ENCODE measurements at places on chromosomes 3 and 15.
A peak's percentile ranks its signal among the peaks of the same experiment; 100 is the strongest.

DNA sequence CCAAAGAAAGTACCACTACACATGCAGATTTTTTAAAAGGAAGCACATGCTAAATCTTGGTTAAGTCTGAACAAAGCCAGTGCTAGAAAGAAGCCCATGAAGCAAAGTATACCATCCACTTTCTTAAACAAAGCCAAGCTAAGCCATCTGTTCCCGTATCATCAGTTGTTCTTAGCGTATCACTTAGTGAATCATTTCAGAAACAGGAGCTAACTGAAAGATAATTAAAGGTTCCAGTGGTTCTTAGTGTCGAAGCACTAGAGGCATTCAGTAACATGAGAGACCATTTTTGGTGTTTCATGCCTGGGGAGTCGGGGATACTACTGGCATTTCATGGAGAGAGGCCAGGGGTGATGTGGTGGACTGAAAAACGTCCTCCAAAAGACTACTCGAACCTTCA is 12.8 kb downstream of the UBXN7 start:
- no peak for DNase-seq

GRCh38 chr3:161336661-161337060 is 34.7 kb downstream of the SPTSSB start:
- no peak for DNase-seq

GRCh38 chr3:51711352-51712037 is 4.6 kb downstream of the GRM2 start:
- peak; percentile 5 for DNase-seq

DNA sequence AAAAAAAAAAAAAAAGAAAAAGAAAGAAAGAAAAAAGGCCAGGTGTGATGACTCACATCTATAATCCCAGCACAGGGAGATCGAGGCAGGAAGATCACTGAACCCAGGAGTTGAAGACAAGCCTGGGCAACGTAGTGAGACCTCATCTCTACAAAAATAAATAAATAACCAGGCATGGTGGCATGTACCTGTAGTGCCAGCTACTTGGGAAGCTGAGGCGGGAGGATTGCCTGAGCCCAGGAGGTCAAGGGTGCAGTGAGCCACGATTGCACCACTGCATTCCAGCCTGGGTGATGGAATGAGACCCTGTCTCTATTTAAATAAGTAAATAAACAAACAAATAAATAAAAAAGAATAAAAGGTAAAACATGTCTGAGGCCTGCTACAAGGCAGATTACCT is 39.3 kb upstream of the LACTB start:
- DNase-seq: no peak

DNA sequence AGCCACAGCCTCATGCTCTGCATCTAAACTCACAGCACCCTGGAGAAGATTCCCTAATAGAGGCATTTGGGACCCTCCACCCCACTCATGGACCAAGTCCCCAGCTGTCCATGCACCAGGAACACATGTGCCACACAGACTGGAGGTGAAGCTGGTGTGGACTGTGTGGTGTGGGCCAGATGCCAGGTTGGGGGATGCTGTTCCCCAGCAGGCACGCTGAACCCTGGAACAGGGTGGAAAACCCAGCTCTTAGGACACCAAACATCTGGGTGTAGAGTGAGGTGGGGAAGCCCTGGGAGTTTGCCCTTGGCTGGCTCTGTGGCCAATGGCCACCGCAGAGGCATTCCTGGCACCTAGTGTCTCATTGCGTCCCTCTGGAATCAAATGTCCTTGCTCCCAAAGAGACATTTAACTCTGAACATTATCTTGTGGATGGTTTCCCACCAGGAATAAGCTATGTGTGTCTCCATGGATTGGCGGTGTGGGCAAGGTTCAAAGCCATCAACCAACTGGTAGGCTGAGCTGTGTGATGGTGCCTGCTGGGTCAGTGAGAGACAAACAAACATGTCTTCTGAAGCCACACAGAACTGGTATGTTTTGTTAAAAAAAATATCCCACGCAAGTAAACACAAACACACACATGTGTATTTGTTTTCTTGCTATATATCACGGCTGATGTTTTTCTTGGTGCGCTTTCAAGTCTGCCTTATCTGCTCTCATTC is 65.0 kb downstream of the EXOG start:
- no peak for DNase-seq

DNA sequence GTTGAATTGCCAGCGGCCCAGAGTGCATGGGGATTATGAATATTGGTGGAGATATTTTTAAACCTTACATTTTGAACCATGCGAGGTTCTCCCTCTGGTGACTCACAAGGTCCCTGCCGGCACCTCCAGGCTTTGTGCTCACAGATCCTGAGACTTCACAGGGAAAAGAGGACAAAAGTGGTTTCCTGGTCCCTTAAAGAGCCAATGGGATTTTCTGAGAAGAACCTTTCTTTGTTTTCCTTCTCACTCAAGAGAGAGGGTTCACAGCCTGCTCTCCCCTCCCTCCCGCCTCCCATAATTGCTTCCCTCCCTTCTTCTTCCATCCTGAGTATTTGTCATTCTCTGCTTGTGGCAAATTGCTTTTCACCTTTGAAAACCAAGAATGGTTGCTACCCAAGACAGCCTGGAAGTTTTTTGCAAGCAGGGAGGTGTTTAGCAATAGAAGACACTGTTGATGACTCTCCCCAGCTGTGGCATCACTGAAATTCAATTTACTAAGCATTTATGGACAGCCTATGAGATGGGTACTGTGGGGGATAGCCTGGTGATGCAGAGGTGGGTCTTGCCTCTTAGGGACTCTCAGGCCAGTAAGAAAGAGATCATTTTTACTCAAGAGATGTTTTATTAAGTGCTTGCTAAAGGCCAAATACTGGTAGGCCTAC is 76.6 kb downstream of the CPN2 start:
- no peak for DNase-seq

DNA sequence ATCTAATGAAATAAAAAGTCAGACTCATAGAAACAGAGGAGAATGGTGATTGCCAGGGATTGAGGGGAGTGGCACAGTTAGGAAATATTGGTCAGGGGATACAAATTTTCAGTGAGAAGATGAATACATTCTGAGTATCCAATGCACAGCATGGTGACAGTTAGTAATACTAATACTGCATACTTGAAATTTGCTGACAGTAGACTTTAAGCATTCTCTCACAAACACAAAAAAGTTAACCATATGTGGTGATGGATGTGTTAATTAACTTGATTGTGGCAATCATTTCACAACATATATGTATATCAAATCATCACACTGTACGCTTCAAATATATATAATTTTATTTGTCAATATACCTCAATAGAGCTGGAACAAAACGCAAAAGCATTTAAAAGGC is 9.2 kb upstream of the COL6A6 start:
- no peak for DNase-seq

- no peak for DNase-seq
These were observed 110.7 kb upstream of the CDIN1 start for GRCh38 chr15:36468746-36469145.

DNA sequence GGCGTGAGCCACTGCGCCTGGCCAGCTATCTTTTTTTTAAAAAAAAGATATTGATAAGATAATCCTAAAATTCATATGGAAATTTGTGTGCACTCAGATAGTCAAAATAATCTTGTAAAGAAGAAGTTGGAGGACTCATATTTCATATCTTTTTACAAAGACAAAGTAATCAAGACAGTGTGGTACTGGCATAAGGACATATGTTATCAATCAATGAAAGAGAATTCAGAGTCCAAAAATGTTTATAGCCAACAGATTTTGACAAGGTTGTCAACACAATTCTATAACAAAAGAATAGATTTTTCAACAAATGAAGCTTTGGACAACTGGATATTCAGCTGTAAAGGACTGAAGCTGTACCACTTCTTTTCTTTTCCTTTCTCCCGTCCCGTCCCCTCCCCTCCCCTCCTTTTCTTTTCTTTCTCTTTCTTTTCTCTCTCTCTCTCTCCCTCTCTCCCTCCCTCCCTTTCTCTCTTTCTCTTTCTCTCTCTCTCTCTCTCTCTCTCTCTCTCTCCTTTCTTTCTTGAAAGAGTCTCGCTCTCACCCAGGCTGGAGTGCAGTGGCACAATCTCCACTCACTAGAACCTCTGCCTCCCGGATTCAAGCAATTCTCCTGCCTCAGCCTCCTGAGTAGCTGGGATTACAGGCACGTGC is 126.8 kb downstream of the GSK3B start:
- no peak for DNase-seq

All from posterior cingulate gyrus (tissue), 11 donors.